ENCODE measurements at places on chromosomes 16 and 17.

DNA sequence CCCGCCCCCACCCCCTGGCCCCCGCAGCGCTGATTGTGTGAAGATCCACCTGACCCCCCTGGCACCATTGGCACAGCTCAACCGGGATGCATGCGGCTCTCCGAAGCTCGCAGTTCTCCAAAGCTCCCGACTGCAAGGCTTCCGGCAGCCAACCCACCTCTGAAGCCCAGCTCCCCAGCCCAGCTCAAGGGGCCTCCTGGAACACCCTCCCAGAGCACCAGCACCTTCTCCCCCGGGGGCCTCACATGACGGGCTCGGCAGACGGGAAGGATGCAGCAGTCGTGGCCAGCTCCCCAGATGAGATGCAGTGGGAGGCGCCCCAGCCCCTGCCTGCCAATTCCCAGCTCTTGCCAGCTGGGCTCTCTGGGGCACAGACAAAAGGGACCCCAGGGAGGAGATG lies 215.3 kb downstream of the ZNF423 start:
- no peak for DNase-seq

GRCh38 chr16:68366062-68366461 lies 55.2 kb downstream of the PRMT7 start:
- DNase-seq = no peak

DNA sequence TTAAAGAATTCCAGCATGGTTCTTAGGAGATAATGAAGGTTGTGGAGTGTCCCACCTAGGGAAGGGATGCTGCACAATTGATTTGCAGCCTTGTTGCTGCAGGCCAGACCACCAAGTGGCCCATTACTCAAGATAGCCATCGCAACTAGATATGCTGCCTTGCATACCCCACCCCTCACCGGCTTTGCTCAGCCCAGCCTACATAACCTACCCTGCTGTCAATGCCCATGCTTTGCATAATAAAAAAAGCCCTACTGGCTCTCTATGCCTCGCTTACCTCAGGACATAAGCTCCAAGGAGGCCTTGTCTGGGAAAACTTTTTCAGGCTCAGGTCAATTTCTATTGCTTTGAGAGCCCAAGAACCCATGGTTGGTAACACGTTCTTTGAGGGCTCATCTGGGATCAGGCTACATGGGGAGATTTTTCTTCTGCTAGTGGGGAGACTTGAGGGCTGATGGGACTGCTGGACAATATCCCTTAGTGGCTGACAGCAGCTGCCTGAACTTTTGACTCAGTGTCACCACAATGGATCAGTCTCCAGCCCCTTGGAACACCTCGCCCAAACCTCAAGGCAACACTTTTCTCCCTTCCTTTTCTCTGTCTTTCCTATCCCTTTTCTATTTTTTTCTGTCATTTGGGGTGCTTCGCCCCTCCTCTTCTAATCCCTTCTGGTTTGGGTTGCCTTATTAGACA lies 38.3 kb downstream of the SCPEP1 start:
- DNase-seq = no peak

DNA sequence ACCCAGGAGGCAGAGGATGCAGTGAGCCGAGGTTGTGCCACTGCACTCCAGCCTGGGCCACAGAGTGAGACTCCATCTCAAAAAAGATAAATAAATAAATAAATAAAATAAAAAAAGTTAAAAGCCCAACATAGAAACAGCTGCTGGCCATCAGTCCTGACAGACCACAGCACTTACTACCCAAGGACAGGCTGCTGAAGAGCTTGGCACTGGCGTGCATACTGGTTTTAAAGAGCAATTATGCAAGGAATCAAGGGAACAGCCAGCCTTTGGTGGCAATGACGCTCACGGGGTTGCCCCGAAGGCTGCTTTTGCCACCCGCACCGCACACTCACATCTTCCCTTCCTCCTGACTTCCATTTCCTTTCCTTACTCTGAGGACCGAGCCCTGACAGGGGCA lies 4.2 kb downstream of the PLD6 start:
- DNase-seq = no peak

DNA sequence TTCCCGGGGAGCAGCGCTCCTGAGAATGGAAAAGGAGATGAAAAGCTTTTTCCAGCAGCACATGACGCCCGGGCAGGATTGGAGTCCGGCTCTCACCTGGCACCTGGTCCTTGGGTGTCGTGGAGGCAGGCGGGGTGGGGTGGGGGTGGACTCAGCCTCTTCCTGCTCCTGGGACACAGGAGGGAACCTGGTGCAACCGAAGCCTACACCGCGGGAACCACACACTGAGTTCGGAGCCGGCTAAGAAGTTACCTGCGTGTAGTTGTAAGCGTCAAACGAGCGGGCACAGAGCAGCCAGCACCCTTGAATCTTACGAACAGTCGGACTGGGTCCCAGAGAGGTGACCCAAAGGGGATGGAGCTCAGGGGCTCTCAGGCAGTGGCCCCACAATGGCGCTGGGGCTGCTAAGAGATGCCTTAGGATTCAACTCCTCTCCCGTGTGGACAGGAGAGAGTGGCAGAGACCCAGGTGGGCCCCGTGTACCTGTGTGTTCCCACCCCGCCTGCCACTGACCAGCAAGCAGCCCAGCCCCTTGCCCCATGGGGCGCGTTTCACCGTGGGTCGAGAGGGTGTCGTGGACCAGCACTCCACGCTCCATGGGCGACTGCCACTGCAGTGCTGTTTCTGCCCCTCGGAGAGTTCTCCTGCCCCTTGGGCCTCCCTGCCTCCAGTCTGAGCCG lies 105.8 kb upstream of the METRNL start:
- no peak for DNase-seq

GRCh38 chr17:68184816-68185436 lies 62.9 kb upstream of the AMZ2 start:
- DNase-seq = no peak

GRCh38 chr17:73250851-73251640 lies 10.6 kb downstream of the CPSF4L start:
- no peak for DNase-seq

DNA sequence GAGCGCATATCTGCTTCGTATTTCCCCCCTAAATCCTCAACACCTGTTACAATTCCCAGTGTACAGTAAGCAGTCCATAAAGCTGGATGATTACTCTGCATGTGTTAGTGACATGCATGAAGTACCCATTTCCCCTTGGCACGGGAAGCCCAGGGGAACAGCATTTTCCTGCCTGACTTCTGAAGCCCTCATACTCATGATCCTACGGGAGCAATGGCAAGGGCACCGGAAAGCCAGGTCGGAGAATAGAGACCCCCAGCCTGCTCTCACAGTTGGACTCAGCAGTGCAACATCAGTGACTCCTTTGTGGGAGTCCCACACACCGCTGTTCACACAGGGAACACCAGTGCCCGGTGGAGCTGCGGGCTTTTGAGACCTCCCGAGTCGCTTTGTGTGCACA lies 336.9 kb downstream of the CDH13 start:
- DNase-seq = no peak

GRCh38 chr16:9159839-9160550 lies 68.6 kb downstream of the HAPSTR1 start:
- DNase-seq = peak; percentile 64

DNA sequence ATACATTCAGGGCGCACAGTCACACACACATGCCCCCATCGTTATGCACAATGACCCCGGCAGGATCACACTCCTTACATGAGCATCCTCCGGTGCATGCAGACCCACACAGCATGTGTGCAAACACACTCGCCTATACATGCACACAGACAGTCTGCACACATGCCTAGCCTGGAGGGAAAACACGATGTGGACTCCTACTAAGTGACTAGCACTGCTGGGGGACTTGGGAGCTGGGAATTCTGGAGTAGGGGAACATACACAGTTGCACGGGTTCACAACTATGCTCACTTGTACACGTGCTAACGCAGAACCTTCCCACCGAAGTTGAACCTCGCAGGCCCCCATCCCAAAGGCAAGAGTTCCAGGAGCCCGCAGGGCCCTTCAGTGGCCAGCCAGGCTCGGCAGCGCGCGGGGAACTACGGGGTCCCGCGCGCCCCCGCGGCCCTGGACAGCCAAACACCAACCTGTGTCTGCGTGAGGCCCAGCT lies 2.0 kb downstream of the DLX3 start:
- no peak for DNase-seq
